ENCODE measurements at places on chromosomes 4 and X. TPM values are rescaled to one million over a fixed set of nuclear protein-coding genes. Genes with fewer than 3 reads are reported as not detected.

GRCh38 chrX:40938423-40938822, 146.8 kb upstream of the USP9X start:
- DNase-seq: no peak

- DNase-seq: no peak
These were observed 328.3 kb upstream of the RPS6KA3 start for GRCh38 chrX:20594985-20595384.

Gene DGKK
- total RNA-seq: not detected

Gene RIPPLY1
- total RNA-seq: not detected

Gene RBMX2
- total RNA-seq: 18.9 TPM

DNA sequence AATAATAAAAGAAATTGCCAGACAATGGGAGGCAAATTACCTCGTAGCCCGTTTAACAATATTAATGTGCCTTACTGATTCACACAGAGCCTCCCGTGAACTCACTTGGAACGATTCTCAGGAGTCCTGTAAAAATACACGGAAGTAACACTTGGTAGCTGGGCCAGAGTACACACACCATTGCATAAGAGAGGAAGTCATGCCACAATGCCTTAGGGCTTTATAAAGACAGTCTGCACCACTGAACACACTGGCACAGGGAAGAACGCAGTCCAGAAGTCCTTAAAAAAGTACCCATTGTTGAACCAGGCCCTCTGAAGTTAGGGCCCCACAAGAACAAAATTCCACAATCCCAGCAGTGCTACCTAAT, 15.1 kb downstream of the SLC2A9 start:
- DNase-seq: peak; percentile 82
